ENCODE measurements at places on chromosomes 13 and 19. TPM values are rescaled to one million over a fixed set of nuclear protein-coding genes. Genes with fewer than 3 reads are reported as not detected.
A peak's percentile ranks its signal among the peaks of the same experiment; 100 is the strongest.

The CD70 gene
- not detected for total RNA-seq

The SIGLEC5 gene
- not detected for total RNA-seq

The ZNF793 gene
- 7.1 TPM for total RNA-seq

- no peak for DNase-seq
These were observed 5.6 kb downstream of the ZAR1L start for GRCh38 chr13:32309312-32310133.

DNA sequence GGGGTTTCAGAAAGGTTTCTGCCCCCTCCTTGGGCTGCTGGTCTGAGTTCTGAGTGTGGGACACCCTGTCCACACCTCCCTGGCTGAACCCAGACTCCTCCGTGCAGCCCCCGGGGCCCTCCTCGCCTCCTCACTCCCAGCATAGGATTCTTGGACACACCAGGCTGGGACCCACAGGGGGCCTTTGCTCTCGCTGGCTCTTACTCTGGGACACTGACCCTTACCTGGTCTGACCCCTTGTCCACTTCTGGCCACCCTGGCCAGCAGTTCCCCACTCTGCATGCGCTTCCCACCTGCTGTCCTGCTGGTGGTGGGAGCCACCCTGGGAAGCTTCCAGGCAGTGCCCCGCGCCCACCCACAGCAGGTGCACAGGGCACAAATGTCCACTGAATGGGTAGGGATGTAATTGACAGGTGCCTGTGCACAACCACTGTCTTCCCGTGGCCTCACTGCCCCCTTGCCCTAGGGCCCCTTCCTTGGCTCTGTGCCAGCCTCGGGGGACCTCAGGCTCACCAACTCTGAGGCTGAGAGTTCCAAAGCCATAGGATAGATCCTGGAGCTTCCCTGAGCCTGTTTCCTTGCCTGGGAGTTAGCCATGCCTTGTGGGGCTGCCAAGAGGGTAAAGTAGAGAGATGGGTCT, 7.0 kb upstream of the SLC25A42 start:
- peak; percentile 49 for DNase-seq

GRCh38 chr19:48506138-48506733, 5.4 kb downstream of the LMTK3 start:
- peak; percentile 3 for DNase-seq

DNA sequence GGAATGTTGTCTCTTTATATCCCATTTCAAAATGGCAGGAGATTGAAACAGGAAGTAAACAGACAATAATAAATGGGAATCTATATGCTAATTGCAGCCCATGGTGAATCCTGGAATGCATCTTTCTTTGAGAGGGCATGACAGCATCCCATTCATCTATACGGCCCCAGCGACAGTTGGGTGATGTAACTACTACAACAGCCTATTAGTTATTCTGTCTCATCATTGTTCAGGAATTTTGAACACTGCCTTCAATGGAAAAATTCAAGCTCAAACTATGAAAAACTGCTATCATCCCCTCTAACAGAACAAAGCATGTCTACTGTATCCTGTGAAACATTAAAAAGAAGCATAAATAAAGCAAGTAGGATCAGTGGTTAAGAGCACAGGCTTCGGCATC, 262.1 kb downstream of the DCT start:
- DNase-seq: no peak

DNA sequence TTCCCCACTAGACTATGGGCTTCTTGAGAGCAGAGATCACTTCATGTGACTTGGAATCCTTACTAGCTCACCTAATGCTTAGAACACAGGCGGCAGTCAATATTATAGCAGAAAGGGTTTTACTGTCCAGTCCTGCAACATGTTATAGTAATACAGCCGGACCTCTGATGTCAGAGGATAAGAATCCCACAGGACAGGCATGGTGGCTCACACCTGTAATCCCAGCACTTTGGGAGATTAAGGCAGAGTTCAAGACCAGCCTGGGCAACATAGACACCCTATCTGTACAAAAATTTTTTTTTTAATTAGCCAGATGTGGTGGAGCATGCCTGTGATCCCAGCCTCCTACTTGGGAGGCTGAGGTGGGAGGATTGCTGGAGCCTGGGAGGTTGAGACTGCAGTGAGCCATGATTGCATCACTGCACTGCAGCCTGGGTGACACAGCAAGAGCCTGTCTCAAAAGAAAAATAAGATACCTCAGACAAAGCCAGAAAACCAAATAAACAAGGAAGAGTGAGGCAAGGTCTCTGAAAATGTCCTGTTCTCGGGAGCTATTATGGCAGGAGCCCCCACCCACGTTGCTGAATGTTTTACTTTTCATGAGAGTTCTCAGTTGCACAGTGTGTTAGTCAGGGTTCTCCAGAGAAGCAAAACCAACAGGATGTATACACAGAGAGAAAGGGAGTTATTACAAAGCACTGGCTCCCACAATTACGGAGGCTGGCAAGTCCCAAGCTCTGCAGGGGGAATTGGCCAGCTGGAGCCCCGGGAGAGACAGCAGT, 100.8 kb downstream of the UBL3 start:
- DNase-seq: no peak

- no peak for DNase-seq
These were observed 387.5 kb downstream of the LMO7 start for GRCh38 chr13:76023652-76024051.

DNA sequence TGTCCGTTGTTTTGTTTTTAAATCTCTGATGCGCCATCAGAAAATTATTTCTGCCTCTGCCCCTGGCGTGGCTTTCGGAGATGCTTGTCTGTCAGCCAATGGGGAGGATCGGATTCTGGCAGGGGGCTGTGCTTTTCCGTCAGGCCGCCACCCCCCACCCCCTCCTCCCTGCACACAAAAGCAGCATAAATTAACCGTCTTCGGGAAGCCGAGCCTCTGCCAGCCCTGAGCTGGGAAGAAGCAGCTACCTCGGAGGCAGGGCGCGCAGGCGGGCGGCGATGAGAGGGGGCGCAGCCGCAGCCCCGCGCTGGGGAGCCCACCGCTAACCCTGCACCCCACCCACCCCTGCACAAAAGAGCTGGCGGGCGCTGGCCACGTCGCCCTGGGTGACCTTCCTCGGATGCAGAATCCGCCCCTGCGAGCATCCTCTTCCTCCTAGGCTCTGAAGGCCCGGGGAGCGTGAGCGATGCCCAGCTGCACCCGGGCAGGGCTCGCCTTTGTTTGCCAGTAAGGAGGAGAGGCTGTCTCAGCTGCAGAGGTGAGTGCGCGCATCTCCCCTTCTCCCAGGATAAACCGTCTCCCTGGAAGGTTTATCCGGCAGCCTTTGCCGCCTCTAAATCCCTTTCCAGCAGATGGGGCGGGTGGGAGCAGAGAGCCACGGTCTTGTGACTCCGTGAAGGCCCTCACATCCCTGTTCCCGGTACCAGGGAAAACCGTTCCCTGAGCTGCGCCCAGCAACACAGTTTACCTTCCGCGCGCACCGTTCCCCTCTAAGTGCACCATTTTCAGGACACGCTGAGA, at the start of gene ATCAY:
TSS of gene ATCAY (plus strand) at position 215 of the 801 bp plus-strand sequence. CDS start 5,083 bp downstream, outside the sequence.
- no peak for DNase-seq
